ENCODE measurements at places on chromosomes 12 and 14. TPM values are rescaled to one million over a fixed set of nuclear protein-coding genes. Genes with fewer than 3 reads are reported as not detected.
A peak's percentile ranks its signal among the peaks of the same experiment; 100 is the strongest.

SLC2A3 gene
- total RNA-seq, result 488 TPM

ITPK1 gene
- 83.5 TPM for total RNA-seq

KRAS gene
- total RNA-seq, result 17.0 TPM

TGM1 gene
- total RNA-seq, result 3.0 TPM

HOXC6 gene
- not detected for total RNA-seq

ABCD2 gene
- 4.0 TPM for total RNA-seq

GOLGA5 gene
- 13.3 TPM for total RNA-seq

A2M gene
- total RNA-seq, result not detected

DIO2 gene
- total RNA-seq, result not detected

FGF23 gene
- total RNA-seq, result not detected

IL22 gene
- not detected for total RNA-seq

RNASE7 gene
- total RNA-seq, result not detected

OAS1 gene
- 22.7 TPM for total RNA-seq

PLA2G1B gene
- total RNA-seq, result 0.99 TPM

ARHGDIB gene
- total RNA-seq, result 771 TPM

DNA sequence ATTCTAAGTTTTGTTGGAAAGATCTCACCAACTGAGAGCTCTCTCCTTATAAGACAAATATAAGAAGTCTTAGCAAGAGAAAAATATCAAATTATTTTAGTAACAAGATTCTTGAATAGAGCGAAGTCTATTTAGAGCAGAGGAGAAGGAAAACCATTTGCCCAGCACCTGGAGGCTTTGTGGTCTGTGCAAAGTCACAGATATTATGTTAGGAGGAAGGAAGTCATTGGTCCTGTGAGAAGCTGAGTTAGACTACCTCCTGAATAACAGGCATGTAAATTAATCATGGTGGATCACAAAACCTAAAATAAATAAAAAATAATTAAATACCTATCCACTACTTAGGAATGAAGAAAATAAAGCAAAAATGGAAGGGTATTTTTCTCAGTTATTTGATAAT, 38.4 kb upstream of the ATXN7L3B start:
- H3K4me3 ChIP-seq, result no peak overlapping the region
- DNase-seq, result no peak
- peaks cover 2% of the 10 kb centered on the region for H3K27me3 ChIP-seq
- H3K36me3 ChIP-seq, result no peaks in the 10 kb centered on the region

- no peaks in the 10 kb centered on the region for H3K4me1 ChIP-seq
- H3K4me3 ChIP-seq, result no peak overlapping the region
- H3K36me3 ChIP-seq, result no peaks in the 10 kb centered on the region
Observed at GRCh38 chr12:109605016-109605415, 31.4 kb downstream of the MVK start.

DNA sequence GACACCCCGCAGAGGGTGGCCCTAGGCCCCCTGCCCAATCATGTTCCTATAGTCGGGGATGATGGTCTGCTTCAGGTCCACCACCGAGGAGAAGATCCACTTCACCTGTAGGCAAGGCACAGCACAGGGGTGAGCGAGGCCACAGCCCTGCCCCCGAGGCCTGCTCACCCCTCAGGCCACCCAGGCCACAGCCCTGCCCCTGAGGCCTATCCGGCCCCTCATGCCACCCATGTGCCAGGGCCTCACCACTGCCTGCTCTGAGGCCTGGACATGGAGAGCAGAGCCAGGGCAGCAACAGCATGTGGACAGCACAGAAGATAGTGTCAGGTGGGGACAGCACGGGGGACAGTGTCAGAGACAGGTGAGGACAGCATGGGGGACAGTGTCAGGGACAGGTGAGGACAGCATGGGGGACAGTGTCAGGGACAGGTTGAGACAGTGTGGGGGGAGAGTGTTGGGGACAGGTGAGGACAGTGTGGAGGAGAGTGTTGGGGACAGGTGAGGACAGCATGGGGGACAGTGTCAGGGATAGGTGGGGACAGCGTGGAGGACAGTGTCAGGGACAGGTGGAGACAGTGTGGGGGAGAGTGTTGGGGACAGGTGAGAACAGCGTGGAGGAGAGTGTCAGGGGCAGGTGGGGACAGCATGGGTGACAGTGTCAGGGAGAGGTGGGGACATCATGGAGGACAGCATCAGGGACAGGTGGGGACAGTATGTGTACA, 239.7 kb downstream of the TMEM121 start:
- no peak overlapping the region for H3K4me3 ChIP-seq
- no peaks in the 10 kb centered on the region for H3K36me3 ChIP-seq
- H3K27ac ChIP-seq, result no peak overlapping the region
- H3K4me1 ChIP-seq, result no peaks in the 10 kb centered on the region
- no peak for DNase-seq
- no peaks in the 10 kb centered on the region for H3K27me3 ChIP-seq

DNA sequence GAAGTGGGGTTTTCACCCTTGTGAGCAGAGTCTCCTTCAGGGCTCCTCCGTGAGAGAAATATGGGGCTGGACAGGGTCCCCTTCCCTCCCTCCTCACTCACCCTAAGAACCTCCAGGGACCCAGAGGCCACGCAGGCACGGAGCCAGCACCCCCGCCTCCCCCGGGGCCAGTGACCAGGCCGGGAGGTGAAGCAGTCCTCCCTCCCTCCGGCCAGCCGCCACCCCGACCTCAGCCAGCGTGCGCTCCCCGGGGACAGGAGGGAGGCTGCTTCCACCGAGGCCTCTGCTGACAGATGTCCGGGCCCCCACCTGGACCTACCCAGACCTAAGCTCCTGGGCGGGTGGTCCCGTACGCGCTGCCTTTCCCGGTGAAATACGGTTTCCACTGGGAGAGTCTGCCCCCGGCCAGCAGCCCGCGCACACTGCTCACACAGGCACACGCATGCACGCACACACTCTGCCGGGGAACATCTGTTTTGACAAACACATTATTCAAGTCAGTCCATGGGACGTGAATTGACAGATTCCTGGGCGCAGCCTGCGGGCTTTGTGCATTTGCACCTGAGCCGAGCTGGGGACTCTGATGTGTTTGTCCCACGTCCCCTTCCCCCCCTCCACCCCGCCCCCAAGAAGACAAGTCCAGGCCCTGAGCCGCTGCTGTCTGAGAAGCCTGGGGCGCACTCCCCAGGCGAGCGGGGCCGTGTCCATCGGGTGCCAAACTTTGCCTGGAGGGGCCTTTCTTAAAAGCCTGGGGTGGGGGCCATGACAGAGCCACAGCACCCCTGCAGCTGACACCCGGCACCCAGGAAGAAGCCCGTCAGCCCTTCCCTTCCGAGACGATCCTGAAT, 725 bp downstream of the RIMBP2 start:
- peaks cover 3% of the 10 kb centered on the region for H3K4me1 ChIP-seq
- no peak overlapping the region for H3K27ac ChIP-seq
- no peaks in the 10 kb centered on the region for H3K36me3 ChIP-seq
- H3K4me3 ChIP-seq, result no peak overlapping the region
- H3K27me3 ChIP-seq, result peaks cover 54% of the 10 kb centered on the region

GRCh38 chr12:121423253-121423652, 23.3 kb downstream of the RNF34 start:
- H3K4me3 ChIP-seq, result no peak overlapping the region
- no peak overlapping the region for H3K27ac ChIP-seq
- H3K36me3 ChIP-seq, result peaks cover 57% of the 10 kb centered on the region
- no peaks in the 10 kb centered on the region for H3K4me1 ChIP-seq
- DNase-seq, result no peak
- H3K27me3 ChIP-seq, result no peaks in the 10 kb centered on the region

GRCh38 chr14:104819361-104819781, 18.5 kb downstream of the ZBTB42 start:
- no peak overlapping the region for H3K27ac ChIP-seq
- no peak for DNase-seq
- peaks cover 7% of the 10 kb centered on the region for H3K36me3 ChIP-seq
- H3K4me3 ChIP-seq, result no peak overlapping the region
- H3K27me3 ChIP-seq, result no peaks in the 10 kb centered on the region

GRCh38 chr12:58703866-58704265, 216.4 kb downstream of the LRIG3 start:
- H3K27ac ChIP-seq, result no peak overlapping the region
- no peaks in the 10 kb centered on the region for H3K4me1 ChIP-seq
- no peak overlapping the region for H3K4me3 ChIP-seq

GRCh38 chr14:49553106-49553505, 33.1 kb downstream of the RPS29 start:
- H3K36me3 ChIP-seq, result no peaks in the 10 kb centered on the region
- no peak for DNase-seq
- no peaks in the 10 kb centered on the region for H3K4me1 ChIP-seq
- no peak overlapping the region for H3K4me3 ChIP-seq
- no peaks in the 10 kb centered on the region for H3K27me3 ChIP-seq

- DNase-seq, result no peak
- peaks cover 8% of the 10 kb centered on the region for H3K4me1 ChIP-seq
- H3K27me3 ChIP-seq, result peaks cover 21% of the 10 kb centered on the region
- H3K27ac ChIP-seq, result no peak overlapping the region
- H3K36me3 ChIP-seq, result no peaks in the 10 kb centered on the region
Observed at GRCh38 chr12:10048526-10048925, 18.0 kb downstream of the CLEC9A start.

DNA sequence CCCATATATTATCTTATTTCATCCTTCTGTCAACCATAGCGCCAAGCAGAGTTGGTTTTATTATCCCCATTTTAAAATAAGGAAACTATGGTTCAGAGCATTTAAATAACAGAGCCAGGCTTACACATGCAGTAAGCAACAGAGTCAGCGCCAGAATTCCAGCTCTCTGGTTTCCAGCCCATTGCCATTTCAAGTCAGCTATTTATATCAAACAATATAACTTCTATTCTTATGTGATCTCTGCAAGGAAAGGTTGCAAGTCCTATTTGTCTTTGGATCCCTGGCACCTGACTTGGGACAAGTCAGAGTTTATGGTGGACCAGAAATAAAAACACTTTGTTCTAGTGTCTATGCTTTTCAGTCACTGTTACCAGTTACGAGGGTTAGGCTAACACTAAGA, 174.1 kb upstream of the EEA1 start:
- H3K4me1 ChIP-seq, result peaks cover 9% of the 10 kb centered on the region
- no peaks in the 10 kb centered on the region for H3K27me3 ChIP-seq
- H3K4me3 ChIP-seq, result no peak overlapping the region
- DNase-seq, result no peak
- no peaks in the 10 kb centered on the region for H3K36me3 ChIP-seq

DNA sequence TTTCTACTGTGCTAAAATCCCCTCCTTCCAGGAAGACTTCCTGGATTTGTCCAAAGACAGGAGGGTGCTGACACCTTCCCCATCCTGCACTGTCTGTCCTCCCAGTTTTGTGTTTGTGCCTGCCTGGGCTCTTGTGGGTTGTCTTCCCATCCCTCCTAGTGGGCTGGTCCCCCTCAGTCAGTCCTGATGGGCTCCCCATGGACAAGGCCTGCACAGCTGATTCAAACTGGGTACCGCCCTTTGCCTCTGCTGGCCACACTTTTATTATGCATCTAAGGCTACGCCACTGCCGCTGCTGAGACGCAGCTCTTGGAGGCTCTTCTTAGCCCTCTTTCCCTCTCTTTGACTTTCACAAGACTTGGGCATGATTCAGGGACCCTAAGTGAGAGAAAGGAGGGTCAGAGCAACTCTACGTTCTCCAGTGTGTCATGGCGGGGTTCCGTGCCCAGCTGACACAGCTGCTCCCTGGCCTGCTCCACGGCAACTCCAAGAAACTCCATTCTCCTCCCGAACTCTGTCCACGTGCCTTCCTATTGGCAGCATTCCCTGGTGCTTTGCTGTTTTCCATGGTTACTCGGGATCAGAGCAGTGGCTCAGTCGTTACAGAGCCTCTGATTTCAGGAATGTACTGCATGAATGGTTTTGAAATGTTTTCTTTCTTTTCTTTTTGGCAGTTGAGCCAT, 3.8 kb upstream of the KRT85 start:
- H3K27ac ChIP-seq, result no peak overlapping the region
- H3K4me3 ChIP-seq, result no peak overlapping the region
- H3K36me3 ChIP-seq, result no peaks in the 10 kb centered on the region
- peaks cover 6% of the 10 kb centered on the region for H3K27me3 ChIP-seq

GRCh38 chr12:69168363-69168762, 71.0 kb upstream of the CPSF6 start:
- H3K36me3 ChIP-seq, result no peaks in the 10 kb centered on the region
- H3K27ac ChIP-seq, result no peak overlapping the region
- no peak for DNase-seq

GRCh38 chr12:123363390-123363739, 1.3 kb downstream of the SBNO1 start:
- H3K4me3 ChIP-seq, result peak overlapping the region; percentile 96
- peak overlapping the region; percentile 94 for H3K27ac ChIP-seq
- no peak for DNase-seq
- H3K4me1 ChIP-seq, result peaks cover 13% of the 10 kb centered on the region

DNA sequence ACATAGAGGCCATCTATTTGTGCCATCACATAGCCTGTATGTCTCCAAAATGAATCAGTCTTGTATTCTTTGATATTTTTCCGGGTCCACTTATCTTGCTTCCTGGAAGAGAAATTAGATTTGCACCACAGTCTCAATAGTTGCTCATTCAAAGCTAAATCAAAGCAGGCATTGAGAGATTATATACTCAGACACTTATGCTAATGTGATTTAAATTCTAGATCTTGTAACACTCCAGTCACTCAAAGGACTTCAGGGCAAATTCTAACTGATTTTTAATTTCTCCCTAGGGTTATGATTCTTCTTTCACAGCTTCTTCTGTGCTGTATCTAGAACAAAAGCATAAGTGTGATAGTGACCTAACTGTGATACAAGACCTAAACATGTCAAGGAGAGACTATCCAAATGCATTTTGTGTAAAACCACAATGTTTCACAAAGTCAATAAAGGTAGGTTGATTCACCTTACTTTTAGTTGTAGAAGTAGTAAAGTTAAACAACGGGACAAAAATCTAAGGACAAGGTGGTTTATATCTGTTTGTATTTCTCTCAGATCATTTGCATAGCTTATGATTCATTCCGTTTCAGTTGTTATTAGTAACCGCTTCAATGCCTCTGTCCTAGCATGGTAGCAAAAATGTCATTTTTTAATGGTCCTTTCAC, 26.8 kb downstream of the PLBD1 start:
- no peak for DNase-seq
- no peak overlapping the region for H3K27ac ChIP-seq
- peaks cover 1% of the 10 kb centered on the region for H3K27me3 ChIP-seq
- no peaks in the 10 kb centered on the region for H3K36me3 ChIP-seq
- H3K4me1 ChIP-seq, result no peaks in the 10 kb centered on the region
- H3K4me3 ChIP-seq, result no peak overlapping the region
